Activated CD8-positive, alpha-beta memory T cell treated with anti-CD3 and anti-CD28 coated beads, Interleukin-2, amount 10 ng/mL, durations not matched to agents 7 days and 5 days (primary cell): ENCODE measurements at places on chromosomes 6 and 20. TPM values are rescaled to one million over a fixed set of nuclear protein-coding genes. Genes with fewer than 3 reads are reported as not detected.

Gene MYH7B
- 0.26 TPM for total RNA-seq

Gene TNF
- total RNA-seq = 58.8 TPM

DNA sequence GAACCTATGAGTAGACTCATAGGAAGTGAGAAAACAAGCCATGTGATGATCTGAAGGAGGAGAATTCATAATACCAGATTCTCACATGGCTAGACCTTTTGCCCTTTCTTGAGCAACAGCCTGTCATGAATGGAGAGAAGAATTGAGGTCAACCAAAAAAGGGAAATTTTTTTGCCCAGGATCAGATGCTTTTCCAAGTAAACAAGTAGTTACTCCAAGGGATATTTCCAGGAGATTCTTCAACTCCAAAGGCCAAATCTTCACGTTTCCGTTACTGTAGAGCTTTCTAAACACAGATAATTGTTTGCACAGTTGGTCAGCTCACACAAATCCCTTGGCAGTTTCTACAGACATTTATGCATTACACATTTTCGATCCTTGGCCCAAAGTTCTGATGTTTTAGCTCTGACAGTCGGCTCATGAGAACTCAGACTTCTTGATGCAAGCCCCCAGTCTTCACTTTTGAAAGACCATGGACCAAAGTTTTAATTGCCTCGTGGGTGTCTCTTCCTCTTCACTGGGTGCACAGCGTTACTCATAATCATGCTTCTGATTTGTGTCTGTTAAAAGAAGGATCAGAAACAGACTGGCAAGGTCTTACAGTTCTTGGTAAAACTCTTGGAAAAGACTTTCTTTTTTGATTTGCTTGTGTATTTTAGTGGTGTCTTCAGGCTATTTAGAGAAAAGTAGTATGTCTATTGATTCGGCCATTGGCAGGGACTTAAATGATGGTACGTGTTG is 115.0 kb downstream of the TSHZ2 start:
- no peak for DNase-seq

DNA sequence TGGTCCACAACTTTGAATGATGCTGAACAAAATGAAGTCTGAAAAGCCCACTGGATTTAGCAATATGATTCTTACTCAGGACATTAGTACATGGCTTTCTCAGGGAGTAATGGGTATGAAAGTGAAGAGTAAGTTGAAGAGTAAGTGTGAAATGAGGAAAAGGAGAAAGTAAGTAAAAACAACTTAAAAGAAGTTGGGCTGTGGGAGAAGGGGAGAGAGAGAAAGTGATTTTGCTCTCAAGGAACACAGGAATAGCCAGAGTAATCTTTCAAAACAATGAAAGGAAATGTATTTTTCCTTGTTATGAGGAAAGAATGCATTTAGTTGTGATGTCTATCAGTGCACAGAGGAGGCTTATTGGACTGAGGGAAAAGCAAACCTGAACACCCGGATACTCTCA is 39.8 kb upstream of the NKAIN2 start:
- DNase-seq = no peak
